ENCODE measurements at places on chromosomes 11 and 22.

GRCh38 chr22:23862103-23862502 is 4.4 kb downstream of the SLC2A11 start:
- DNase-seq, result no peak

DNA sequence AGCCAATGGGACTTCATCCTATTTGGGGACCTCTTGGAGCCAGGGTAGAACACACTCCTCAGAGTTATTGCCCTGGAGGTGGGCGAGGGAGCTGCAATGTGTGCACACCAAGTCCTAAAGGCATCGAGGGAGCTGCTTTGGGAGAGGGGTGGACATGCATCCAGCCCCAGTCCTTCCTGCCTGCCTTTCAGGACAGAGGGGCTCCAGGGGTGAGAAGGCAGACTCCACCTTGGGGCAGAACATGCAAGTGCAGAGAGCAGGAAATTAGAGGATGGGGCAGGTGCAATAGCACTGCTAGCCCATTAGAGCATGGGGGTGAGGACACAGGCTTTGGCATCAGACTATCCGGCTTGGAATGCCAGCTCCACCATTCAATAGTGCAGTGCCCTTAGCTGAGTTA is 288.5 kb downstream of the OPCML start:
- DNase-seq, result no peak

DNA sequence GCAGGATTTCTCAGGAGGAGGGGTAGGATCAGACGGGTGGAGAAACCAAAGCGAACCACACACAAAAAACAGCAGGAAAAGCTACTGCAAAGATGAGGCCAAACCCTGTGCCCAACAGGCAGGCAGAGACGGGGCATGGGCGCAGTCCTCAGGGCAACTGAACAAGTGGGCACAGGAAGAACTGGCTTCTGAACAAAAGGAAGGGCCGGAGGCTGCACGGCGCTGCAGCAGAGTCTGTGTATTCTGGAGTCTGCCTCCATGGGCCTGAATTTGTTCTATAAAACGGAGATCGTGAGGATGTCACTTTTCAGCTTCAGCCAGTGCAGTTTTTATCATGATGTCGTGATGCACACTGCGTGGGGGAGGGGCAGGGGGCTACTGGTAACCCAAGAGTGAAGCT is 1026.0 kb downstream of the TBC1D22A start:
- no peak for DNase-seq

DNA sequence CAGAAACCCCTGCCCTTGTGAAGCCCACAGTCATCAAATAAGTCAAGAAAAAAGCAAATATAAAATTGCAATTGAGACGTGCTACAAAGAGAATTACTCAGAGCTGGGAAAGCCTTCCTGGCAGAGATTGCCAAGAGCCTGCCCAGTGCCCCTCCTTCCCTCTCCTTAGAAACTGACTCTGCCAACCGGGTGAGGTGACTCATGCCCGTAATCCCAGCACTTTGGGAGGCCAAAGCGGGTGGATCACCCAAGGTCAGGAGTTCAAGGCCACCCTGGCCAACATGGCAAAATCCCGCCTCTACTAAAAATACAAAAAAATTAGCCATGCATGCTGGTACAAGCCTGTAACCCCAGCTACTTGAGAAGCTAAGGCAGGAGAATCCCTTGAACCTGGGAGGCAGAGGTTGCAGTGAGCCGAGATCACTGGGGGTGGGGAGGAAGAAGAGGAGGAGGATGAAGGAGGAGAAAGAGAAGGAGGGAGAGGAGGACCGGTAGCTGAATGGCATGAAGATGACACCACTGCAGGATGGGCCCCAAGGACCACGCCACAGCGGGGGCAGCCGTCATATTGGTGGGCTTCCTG is 76.1 kb upstream of the RTL6 start:
- DNase-seq, result no peak

GRCh38 chr22:41334215-41334614 is 32.9 kb downstream of the ZC3H7B start:
- DNase-seq, result no peak

DNA sequence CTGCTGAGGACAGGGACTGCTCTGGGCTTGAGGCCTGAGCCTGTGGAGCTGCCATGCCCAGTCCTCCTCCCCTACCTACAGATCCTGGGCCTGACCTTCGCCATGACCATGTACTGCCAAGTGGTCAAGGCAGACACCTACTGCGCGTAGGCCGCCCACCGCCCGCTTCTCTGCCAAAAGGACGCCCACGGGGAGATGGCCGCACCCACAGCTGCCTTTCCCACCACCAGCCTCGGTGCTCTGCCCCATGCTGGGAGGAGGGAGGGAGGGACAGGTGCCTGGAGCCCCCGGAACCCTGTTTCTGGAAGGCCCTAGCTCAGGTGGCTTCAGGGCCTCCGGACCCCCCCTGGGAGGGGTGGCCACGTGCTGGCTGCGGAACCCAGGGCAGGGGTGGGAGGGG is 23.8 kb downstream of the TSPAN4 start:
- DNase-seq, result no peak

- peak; percentile 53 for DNase-seq
These were observed 19.7 kb downstream of the MYO7A start for GRCh38 chr11:77147668-77148321.

Data from kidney (tissue), 22 donors.